NCI-H1930 (cell line): ENCODE measurements at places on chromosomes 12 and 14.

DNA sequence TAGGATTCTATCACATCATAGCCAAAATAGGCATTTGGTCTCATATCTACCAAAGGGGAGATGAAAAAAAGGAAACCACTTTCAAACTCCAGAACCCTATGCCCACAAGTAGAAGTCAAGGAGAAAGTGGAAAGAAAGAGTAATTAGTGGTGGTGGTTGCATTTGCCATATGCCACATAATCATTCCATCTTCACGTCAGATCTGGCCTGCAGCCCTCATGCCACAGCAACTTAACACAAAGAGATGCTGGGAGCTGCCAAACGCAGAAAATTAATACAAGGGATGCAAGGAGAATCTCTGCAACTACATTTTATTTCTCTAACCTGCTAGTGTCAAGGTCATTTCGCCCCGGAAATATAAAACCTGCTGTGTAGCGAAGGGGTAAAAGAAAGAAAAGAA is 148.6 kb upstream of the FOXN3 start:
- DNase-seq: no peak

- no peak for DNase-seq
Measured at GRCh38 chr12:12357719-12358461, 1.0 kb downstream of the BORCS5 start.

DNA sequence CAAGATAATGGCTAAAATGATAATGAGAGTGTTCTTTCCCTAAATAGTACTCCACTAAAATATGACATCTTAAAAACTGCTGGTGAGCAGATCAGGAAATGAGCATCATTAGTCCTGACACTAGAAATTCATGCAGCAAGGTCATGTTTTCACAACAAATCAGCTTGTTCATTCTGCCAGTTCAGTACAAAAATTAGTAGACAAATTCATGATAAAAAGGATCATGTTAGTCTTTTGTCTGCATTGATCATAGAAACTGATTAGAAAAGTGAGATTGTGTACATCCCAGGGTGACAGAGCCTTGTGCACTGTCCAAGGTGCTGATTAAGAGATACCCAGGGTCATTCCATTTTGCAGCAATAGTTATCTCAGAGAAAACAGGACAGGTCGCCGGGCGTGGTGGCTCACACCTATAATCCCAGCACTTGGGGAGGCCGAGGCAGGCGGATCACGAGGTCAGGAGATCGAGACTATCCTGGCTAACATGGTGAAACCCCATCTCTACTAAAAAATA is 163.6 kb downstream of the RIMBP2 start:
- no peak for DNase-seq

GRCh38 chr14:106844608-106845285 is 1318.4 kb downstream of the TMEM121 start:
- no peak for DNase-seq

GRCh38 chr12:48618541-48618940 is 48.7 kb upstream of the LALBA start:
- peak; percentile 6 for DNase-seq

DNA sequence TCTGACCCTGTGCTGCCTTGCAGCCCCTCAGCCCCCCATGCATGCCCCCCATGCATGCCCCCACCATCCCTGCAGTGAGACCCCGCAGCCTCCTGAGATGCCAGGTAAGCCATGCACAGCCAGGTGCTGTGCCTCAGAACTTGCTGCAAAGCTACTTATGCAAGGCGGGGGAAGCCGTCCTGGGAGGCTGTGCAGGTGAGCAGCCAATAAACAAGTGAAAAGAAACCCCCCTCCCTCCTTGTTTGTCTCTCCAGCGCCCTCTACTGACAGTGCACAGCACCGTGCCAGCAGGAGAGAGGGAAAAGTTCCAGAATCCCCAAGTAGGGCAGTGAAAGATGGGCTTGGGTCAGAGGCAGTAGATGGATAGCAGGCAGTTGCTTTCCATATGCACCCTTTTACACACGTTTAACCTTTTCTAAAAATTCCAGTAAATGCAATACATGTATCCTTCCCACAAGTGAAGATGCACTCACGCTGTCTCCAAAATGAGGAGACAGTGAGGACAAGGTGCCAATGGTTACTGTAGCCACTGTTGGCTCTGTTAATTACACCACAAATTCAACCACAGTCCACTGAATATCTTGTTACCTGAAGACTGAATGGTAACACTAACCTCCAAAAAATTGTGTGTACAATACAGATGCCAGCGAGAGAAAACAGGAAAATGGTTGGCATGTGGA is 18.0 kb downstream of the TNFAIP2 start:
- peak; percentile 7 for DNase-seq

DNA sequence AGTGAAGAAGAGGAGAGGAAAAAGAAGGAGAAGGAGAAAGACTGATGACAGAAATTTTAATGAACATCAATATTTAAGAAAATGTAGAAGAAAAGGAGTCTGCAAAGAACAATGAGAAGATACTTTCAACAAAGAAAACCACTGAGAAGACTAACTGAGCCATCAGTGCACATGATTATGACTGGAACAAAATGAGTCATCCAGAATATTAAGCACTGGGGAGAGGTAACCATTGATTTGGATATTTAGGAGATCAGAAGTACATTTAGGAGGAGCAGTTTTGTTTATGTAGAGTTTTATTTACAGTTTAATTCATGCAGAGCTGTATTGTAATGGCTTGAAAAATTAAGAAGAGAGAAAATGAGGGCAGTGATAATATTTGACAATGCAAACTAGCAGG is 159.1 kb downstream of the C12orf50 start:
- no peak for DNase-seq

DNA sequence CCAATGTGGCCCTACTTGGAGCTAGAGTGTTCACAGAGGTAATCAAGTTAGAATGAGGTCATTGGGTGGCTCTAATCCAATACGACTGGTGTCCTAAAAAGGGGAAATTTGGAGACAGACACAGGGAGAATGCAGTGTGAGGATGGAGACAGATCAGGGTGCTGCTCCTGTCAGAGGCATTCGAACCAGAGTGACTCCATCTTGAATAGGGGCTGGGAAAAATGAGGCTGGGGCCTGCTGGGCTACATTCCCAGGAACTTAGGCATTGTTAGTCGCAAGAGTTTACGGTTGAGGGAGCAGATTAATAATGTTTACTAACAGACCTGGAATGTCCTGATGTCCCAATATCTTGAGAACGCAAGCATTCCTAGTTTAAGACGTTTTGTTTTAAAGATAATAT is 20.2 kb downstream of the TNFAIP2 start:
- no peak for DNase-seq

DNA sequence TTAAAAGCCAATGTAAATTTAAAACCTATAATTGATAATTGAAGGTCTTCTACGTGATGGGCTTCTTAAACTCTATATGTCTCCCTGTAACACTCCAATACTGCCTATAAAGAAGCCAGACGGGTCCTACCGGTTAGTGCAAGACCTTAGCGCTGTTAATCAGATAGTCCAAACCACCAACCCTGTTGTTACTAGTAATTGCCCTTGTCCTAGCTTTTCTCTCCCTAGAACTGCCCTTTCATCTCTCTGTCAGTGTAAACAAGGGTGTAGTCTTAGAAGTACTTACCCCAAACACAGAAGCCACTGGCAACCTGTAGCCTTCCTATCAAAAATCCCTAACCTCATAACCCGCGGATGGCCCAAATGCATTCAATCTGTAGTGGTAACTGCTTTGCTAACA is 243.0 kb upstream of the DIO3 start:
- no peak for DNase-seq

DNA sequence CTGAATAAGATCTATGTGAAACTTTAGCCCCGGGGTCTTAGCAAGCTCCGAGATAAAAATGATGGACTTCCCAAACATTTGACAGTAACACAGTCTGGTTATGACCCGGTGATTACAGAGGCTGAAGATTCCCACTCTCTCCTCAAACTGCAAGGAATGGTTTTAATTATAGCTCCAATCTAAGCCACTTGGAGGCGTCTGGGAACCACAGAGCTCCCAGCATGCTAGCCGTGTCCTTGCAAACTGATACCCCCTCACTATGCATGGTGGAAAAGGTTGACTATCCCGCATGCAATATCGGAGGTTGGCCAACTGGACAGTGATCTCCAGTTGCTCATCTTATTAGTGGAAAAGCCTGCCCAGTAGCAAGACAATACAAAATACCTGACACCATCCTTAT is 76.5 kb upstream of the GRIN2B start:
- DNase-seq: no peak

GRCh38 chr12:126898562-126898961 is 1368.4 kb upstream of the TMEM132C start:
- no peak for DNase-seq
